ENCODE measurements at places on chromosomes 12 and 14. TPM values are rescaled to one million over a fixed set of nuclear protein-coding genes. Genes with fewer than 3 reads are reported as not detected.
A peak's percentile ranks its signal among the peaks of the same experiment; 100 is the strongest.

The EFS gene
- 17.5 TPM for total RNA-seq

The BCL2L2 gene
- total RNA-seq, result 157 TPM

The MYF6 gene
- not detected for total RNA-seq

The CDKN3 gene
- 3.1 TPM for total RNA-seq

The RNFT2 gene
- total RNA-seq, result 0.54 TPM

The GPRC5D gene
- total RNA-seq, result not detected

DNA sequence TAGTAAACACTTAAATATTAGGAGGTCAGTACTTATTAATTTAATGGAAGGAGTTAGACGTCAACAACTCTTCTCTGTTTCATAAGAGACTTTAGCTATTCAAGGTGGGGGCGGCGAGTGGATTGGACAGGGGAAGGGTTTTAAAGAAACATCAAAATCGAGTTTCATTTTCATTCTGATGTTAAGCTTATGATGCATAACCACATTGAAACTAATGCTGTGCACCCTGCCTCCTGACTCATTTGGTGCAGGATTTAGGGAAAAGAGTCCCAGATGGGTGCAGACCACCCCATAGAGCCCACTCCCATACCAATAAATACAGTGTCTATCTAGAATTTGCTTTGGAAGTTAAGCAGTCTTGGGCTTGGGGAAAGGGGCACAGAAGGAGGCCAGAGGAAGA is 7.4 kb downstream of the ZBTB39 start:
- ATAC-seq, result no peak

GRCh38 chr12:68403711-68404110 is 71.5 kb upstream of the MDM1 start:
- no peak for ATAC-seq

DNA sequence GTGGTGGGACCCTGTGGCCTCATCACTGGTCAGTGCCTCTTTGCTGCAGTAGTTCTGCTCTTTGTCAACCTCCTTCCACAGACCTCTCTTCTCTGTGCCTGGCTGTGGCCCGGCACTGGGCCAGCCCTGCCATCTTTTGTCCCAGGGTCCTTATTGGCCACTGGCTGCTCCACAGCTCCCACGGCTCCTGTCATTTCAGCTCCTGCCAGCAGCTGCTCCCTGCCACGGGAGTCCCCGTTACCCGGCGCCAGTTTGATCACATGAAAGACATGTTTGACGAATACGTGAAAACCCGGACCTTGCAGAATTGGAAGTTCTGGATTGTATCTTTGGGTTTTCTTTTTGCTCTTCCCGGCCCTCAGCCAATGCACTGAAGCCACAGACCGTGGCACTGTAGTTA is 35.4 kb downstream of the IL31 start:
- ATAC-seq, result no peak

- ATAC-seq, result peak; percentile 25
Measured at GRCh38 chr12:132437252-132437932, 52.6 kb upstream of the FBRSL1 start.

GRCh38 chr12:26869104-26869494 is 36.1 kb upstream of the ITPR2 start:
- ATAC-seq, result no peak

DNA sequence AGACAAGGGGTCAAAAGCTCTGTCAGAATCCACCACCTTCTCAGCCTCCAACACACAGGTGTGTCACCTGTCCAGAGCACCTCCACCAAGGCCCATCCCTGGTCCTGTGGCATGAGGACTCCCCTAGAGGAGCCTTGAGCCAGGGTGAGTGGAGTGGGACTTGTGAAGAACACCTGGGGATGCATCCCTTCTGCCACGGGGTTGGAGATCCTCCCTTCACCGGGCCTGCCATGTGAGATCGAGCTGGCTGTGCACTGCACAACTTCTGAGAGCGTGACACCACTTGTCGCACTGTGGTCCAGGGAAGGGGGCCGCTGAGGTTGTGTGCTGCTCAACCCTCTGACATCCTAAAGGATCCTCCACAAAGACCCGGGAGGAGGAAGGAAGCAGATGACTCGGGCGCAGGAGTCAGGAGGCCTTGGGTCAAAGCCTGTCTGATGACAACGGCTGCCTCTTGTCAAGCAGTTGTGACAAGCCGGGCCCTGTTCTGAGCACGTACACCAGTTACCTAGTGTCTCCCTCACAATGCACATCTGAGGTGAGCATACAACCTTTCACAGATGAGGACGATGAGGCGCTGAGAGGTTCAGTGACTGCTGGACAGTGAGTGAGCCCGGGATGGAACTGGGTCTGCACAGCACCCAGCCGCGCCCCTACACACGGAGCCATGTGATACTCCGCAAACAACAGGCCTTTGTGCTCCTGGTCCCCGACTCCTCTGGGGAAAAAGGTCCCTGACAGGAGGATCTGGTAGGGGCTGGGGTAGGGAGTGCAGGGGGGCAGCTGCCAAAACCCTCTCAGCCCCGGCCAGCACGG is 35.6 kb downstream of the CHGA start:
- peak; percentile 6 for ATAC-seq

DNA sequence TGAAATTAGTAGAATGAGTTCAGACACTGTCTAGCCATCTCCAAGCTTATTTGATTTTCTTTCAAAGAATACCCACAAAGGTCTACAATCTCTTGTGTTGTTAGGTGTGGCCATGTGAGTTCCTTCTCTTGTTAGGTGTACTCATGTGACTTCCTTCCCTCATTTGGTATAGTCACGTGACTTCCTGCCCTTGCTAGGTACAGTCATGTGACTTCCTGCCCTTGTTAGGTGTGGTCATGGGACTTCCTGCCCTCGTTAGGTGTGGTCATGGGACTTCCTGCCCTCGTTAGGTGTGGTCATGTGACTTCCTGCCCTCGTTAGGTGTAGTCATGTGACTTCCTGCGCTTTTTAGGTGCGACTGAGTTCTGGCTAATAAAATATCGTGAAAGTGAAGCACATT is 179.6 kb downstream of the TMX1 start:
- ATAC-seq, result no peak

DNA sequence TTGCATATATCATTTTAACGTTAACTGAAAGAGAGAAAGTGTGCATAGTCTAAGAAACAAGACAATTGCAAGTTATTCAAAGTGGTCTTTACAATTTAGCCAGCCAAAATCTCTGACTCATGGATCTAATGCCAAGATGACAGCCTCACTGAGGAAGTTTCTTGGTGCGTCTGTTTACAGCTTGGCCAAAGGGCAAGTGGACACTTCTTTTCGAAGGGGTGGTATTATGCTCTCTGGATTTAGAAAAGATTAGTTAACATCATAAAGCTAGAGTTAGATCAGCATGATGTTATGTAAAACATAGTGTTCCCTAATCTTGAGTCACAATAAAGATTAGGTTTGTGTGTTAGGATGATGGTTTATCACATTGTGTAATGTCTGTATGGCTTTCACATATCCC is 51.5 kb upstream of the SLC2A13 start:
- no peak for ATAC-seq

- no peak for ATAC-seq
Measured at GRCh38 chr12:48933664-48934311, 8.5 kb upstream of the FKBP11 start.

- ATAC-seq, result no peak
Measured at GRCh38 chr14:71103662-71104484, 196.6 kb downstream of the PCNX1 start.

GRCh38 chr14:98008381-98009113 is 1211.4 kb downstream of the VRK1 start:
- ATAC-seq, result no peak

Data from gastroesophageal sphincter (tissue), 4 donors.